ENCODE measurements at places on chromosomes 2 and 18. TPM values are rescaled to one million over a fixed set of nuclear protein-coding genes. Genes with fewer than 3 reads are reported as not detected.

GRCh38 chr2:140639628-140640027, 1491.2 kb downstream of the LRP1B start:
- no peaks in the 10 kb centered on the region for H3K4me1 ChIP-seq
- no peak overlapping the region for H3K4me3 ChIP-seq
- no peak overlapping the region for H3K27ac ChIP-seq
- DNase-seq, result no peak
- H3K36me3 ChIP-seq, result no peaks in the 10 kb centered on the region

DNA sequence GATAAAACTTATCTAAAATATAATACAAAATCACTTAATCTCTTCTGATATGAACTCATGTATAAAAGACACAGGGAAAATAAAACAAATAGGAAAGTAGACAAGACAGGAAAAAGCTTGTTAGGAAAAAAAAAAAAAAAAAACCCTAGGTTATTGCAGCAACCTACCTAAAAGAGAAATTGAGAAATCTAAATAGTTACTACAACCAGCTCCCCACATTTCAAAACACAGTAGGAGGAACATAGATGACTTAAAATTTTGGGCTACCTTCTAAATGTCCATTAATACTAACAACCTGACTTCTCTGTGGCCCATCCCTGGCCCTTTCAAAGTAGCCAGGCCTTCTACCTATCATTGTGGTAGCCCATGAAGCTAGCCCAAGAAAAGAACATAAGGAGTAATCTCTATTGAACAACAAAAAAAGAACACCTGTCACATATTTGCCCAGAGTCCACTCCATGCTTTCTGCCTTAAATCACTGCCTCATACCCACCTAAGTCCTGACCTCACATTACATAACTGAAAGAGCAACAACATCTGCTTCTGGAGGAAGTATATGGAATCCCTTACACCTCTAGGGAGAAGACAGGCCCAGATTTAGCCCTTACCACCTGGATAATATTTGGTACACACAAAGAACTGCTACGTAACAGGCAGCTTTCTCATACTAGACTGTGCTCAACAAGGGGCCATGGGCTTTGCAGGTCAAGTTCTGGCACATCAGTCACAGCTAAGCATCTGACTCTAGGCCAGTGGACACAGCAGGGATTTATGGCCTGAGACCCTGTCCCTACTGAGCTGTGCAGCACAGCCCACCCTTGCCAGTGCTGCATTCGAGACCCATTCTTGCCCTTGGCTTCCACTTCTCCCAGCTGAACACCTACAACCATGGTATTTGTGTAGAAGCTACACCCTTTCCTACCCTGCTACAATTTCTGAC, 8.5 kb downstream of the SUCLG1 start:
- H3K4me1 ChIP-seq, result no peaks in the 10 kb centered on the region
- no peaks in the 10 kb centered on the region for H3K36me3 ChIP-seq
- no peak for DNase-seq
- no peak overlapping the region for H3K4me3 ChIP-seq
- H3K27me3 ChIP-seq, result no peaks in the 10 kb centered on the region

The CCDC102B gene
- 7.2 TPM for total RNA-seq

- no peak overlapping the region for H3K27ac ChIP-seq
- H3K4me1 ChIP-seq, result no peaks in the 10 kb centered on the region
- no peaks in the 10 kb centered on the region for H3K36me3 ChIP-seq
- H3K27me3 ChIP-seq, result no peaks in the 10 kb centered on the region
- H3K4me3 ChIP-seq, result no peak overlapping the region
These were observed 269.0 kb downstream of the ICOS start for GRCh38 chr2:204205538-204205937.

- H3K4me3 ChIP-seq, result no peak overlapping the region
- no peak for DNase-seq
- no peaks in the 10 kb centered on the region for H3K4me1 ChIP-seq
- H3K36me3 ChIP-seq, result no peaks in the 10 kb centered on the region
- no peak overlapping the region for H3K27ac ChIP-seq
These were observed 439.1 kb upstream of the ID2 start for GRCh38 chr2:8242739-8243138.

The GCG gene
- not detected for total RNA-seq

The FLACC1 gene
- total RNA-seq, result 1.6 TPM

GRCh38 chr2:112776113-112776512, 8.2 kb downstream of the IL1A start:
- no peak overlapping the region for H3K27ac ChIP-seq
- no peak for DNase-seq
- H3K4me1 ChIP-seq, result no peaks in the 10 kb centered on the region
- no peaks in the 10 kb centered on the region for H3K36me3 ChIP-seq
- no peaks in the 10 kb centered on the region for H3K27me3 ChIP-seq

DNA sequence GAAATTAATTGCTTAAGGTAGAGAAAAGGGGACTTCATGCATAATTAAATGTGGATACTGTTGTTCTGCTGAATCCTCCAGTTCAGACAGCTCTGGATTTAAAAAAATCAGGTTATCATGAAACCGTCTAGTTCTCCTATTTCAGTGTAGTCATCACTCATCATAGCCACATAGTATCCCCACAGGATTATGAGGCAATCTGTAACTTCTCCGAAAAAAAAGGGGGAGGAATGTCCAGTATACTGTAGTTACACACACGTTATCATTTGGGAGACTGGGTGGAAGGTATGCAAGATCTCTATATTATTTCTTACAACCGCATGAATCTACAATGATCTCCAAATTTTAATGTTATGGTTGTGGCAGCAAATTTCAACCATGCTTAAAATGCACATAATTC, 114.0 kb downstream of the HIBCH start:
- no peaks in the 10 kb centered on the region for H3K36me3 ChIP-seq
- H3K27me3 ChIP-seq, result no peaks in the 10 kb centered on the region
- no peak for DNase-seq

- H3K4me3 ChIP-seq, result no peak overlapping the region
- H3K36me3 ChIP-seq, result no peaks in the 10 kb centered on the region
- no peak for DNase-seq
These were observed 13.4 kb downstream of the DTYMK start for GRCh38 chr2:241673189-241673663.

The SCN3A gene
- 1.6 TPM for total RNA-seq

DNA sequence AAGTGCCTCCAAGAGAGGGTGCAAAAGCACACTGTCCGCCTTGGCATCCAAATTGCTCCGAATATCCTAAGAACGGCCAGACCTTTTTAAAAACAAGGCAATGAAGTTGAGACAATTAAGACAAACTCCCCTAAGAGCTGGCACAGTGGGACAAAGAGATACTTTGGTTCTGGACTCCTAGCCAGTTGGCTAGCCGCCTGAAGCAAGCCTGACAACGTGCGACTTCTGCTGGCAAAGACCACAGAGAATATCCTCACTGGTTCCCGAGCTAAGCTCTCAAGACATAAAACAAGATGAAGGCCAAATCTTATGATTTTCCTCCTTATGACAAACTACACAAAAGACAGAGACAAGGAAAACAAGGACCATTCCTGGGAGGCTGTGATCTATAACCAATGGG, 32.7 kb downstream of the CHRNA1 start:
- H3K4me3 ChIP-seq, result no peak overlapping the region
- no peaks in the 10 kb centered on the region for H3K36me3 ChIP-seq
- H3K27me3 ChIP-seq, result no peaks in the 10 kb centered on the region
- DNase-seq, result no peak
- no peaks in the 10 kb centered on the region for H3K4me1 ChIP-seq

DNA sequence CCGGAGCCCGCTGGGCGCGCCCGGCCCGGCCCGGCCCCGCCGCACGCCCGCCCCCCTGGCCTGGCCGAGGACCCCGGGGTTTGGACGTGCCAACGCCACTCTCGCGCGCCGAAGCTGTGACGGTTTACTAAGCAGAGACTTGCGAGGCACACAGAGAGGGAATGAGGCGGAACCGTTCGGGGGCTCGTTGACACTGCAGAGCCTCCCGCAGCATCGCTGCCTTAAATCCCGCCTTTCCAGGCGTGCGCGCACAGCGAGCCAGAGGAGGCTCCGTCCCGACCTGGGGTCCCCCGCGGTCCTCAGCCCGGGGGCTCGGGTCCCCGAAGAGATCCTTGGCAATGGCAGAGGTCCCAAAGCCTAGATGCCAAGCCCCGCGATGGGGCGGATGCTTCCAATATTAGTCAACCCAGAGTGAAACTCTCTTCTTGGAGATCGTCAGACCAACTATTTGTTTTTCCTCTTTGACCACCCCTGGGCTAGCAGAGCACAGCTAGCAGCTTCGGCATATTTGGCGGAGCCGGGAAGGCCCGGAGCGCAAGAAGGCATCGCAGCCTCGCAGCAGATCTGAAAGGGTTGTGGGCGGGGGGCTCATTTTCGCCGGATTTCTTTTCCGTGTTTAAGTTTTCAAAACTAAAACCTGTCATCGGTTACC, at the start of gene ZNF385B:
TSS of gene ZNF385B (minus strand) at position 197 of the 652 bp plus-strand sequence.
- H3K27ac ChIP-seq, result peak within 1 kb of the TSS; percentile 27
- DNase-seq, result no peak
- H3K27me3 ChIP-seq, result peaks cover 8% of the 10 kb centered on the region

DNA sequence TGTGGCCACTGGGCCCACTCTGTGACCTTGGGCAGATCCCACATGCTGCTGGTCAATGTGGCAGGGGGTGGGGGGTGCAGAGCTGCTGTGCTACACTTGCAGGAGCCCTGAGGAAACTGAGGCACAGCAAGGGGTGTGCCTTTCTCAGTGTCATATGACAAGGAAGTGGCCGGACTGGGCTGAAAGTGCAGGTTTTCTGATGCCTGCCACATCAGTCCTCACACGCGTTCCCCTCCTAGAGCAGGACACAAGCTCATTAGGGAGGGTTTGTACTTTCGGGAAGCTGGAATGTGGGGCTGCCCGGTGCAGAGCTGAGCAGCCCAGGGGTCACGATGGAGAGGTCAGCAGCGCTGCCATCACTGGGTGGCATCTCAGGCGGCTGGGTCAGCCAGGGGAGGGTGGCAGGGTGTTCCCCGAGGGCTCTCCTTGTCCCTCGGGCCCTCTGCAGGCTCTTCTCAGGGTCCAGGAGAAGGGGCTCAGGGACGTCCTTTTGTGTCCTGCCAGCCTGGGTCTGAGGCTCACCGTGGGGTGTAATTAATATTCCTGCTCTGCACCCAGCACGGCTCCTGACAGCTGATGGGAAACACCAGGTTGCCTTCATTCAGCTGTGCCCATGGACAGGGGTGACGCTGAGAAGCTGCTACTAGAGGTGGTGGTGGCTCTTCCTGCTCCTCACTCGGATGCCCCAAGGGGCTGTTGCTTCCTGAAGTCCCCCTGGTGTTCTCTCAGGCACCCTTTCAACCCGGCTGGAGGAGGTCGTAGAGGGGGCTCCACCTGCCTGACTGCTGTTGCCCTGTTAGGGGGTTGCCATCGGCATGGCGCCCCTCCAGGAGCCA, 62.1 kb upstream of the HDAC4 start:
- no peaks in the 10 kb centered on the region for H3K27me3 ChIP-seq
- no peak overlapping the region for H3K27ac ChIP-seq
- no peaks in the 10 kb centered on the region for H3K4me1 ChIP-seq
- H3K4me3 ChIP-seq, result no peak overlapping the region
- no peak for DNase-seq

The MREG gene
- 30.1 TPM for total RNA-seq
